ENCODE measurements at places on chromosomes 7 and 10.

GRCh38 chr7:46972205-46972604 is 609.7 kb downstream of the TNS3 start:
- no peak for DNase-seq

DNA sequence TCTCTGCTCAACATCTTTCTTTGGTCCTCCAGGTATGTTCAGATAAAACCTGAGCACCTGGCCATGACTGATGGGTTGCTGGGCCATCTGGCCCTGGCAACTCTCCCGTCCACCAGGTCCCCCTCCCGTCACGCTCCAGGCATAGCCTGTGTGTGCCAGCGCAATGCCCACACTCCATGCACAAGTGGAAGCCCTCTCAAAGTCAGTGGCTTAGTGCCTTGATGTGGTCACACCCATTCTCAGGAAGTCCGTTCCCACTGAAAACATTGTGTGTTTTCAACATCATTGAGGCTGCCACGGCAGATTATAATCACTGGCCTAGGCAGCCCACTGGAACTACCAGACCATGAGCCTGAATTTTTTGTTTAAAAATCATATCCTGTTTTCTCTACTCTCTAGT is 170.6 kb upstream of the LANCL2 start:
- no peak for DNase-seq

GRCh38 chr10:35979116-35979515 is 337.0 kb upstream of the FZD8 start:
- no peak for DNase-seq

DNA sequence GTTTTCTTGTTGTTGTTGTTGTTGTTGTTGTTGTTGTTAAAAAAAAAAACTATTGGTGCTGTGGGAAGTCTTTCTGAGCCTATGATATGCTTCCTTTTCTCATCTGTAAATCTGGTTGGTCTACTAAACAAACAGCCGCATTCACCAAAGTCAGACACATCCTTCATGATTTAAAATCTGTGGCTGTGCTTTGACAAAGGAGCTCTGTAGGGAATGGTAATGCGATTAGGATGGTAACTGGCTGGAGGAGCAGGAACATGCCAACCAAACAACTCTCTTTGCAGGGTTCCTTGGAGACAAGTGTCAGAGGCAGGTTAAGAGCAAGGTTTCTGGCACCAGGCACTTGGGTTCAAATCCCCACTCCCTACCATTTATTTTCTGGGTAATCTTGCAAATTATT is 14.9 kb upstream of the SP4 start:
- no peak for DNase-seq

DNA sequence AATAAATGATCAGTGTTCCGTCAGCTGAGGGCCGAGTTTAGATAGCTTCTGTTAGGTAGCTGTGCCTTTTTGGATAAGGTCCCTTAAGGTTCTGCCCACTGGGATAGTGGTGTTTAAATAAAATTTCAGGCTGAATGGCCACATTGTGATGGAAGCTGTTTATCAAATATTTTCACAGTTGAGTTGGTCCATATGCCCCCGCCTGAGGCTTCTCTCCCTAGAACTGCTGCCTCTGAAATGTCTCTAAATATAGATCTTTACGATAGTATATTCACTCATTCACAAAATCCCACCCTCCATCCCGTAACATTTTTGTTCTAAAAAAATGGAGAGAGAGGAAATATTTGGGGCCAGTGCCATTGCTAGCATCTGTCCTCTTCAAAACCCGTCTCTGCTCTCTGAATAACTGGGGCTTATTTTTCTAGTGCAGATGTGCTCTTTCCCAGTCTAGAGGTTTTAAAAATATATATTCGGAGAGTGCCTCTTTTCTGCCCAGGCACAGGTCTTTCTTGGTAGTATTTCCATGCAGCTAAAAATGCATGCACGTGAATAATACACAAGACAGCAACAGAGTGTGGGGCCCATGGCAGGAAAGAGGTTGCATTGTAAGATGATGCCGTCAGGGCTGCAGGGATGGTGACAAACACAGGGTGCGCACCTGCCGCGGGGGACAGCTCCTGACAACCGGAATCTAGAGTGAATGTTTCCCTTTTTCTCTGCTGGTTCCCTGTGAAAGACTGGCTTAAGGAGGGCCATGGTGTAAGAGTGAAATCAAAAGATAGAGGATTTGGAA is 105.4 kb upstream of the BTBD16 start:
- DNase-seq, result no peak

- no peak for DNase-seq
Measured at GRCh38 chr7:41879403-41879802, 176.5 kb upstream of the INHBA start.

GRCh38 chr7:120184866-120185265 is 88.1 kb upstream of the KCND2 start:
- DNase-seq, result no peak

DNA sequence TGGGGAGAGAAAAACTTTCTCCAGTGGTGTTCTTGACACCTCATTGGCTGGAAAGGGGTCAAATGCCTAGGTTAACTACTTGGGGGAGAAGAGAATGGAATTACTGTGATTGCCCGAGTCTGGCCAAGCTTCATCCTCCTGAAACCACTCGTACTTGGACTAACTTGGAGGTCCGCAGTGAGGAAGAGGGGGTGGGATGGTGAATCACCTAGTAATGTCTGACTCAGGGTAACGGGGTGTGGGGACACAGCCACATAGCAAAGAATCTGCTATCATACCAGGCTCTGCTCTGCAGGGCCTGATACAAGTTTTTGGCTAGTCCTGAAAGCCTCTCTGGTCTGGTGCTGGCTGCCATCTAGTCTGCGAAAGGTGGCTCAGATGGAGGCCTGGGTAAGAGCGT is 190.9 kb downstream of the RPS24 start:
- no peak for DNase-seq

GRCh38 chr7:105643384-105643783 is 62.1 kb upstream of the EFCAB10 start:
- DNase-seq, result no peak

DNA sequence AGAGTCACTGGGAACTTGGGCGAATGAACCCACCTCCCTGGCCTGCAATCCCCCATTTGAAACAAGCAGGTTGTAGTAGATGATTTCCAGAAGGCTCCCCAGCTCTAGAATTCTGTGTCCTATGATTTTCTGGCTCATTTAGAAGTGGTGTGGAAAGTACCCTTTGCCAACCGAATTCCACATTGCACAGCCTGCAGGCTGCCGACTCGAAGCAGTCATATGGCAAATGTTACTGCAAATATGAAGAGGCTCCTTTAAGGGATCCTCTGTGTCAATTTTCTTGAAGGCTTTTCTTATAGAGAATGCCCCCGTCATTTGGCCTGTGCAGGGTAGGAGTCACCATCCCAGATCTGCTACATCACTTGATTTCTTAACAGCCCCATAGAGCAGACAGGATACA is 5.6 kb downstream of the PODXL start:
- DNase-seq, result no peak
